ENCODE measurements at places on chromosomes 5 and 9. TPM values are rescaled to one million over a fixed set of nuclear protein-coding genes. Genes with fewer than 3 reads are reported as not detected.

DNA sequence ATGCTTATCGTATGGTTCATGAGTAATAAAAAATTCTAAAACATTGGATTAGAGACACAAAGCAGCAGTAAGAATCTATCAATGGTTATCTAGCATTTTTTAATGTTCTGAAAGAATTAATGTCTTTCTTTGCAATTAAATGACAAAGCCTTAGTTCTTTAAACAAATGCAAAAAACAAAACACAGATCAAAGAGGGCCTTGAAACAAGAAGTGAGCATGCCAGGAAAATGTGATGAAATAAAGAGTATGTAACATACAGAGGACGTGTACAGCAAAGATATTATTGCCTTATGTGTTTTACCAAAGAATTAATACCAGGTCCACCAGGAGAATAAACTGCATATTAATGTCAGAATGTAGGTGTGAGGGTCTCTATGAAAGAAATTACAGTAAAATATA lies 812.3 kb upstream of the GRAMD2B start:
- H3K4me3 ChIP-seq: no peak overlapping the region
- no peak for DNase-seq
- H3K27me3 ChIP-seq: no peaks in the 10 kb centered on the region

DNA sequence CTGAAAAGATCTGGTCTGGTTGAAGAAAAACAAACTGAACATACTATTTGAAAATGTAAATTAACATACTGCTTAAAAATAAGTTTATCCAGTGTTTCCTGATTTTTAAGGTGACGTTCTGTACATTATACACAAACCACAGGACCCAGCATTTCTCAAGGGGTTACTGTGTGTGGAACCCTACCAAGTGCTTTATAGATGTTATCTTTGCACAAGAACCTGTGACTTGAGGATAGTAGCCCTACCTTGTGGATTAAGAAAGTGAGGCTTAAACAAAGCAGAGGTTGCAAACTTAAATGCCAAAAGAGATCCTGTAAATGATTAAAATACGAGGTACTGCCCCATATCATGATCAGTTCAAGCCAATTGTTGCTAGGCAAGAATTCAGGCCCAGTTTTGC lies 4.7 kb downstream of the KLF9 start:
- H3K27ac ChIP-seq: peak overlapping the region; percentile 100

DNA sequence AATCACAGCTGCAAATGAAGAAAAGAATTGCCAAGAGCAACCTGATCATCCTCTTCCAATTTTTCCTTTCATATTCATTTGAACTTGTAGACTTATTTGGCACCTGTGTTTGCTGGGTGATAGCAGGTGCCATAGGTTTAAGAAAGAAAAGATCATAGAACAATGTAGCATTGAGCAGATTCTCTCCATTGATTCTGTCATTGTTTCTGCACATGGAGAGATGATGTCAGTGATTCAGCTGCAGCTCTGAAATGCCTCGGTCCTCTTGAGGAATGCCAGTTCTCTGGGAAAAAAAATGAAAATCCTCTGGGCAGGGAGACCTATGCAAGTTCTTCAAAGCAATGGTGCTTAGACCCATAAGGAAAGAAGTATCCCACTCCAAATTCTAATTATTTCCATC lies 418.1 kb upstream of the KLF4 start:
- no peak overlapping the region for H3K27ac ChIP-seq
- H3K36me3 ChIP-seq: no peaks in the 10 kb centered on the region
- DNase-seq: no peak
- no peaks in the 10 kb centered on the region for H3K4me1 ChIP-seq
- H3K27me3 ChIP-seq: no peaks in the 10 kb centered on the region

The IRX1 gene
- 4.0 TPM for total RNA-seq
